LHCN-M2 (cell line): ENCODE measurements at places on chromosomes 11 and 22. TPM values are rescaled to one million over a fixed set of nuclear protein-coding genes. Genes with fewer than 3 reads are reported as not detected.

The TRIM51 gene
- not detected in 2 replicates for total RNA-seq

The RELA gene
- 26.5 and 34.0 TPM in 2 replicates for total RNA-seq

GRCh38 chr11:129702410-129703398 lies 112.9 kb upstream of the TMEM45B start:
- no peak for DNase-seq

- DNase-seq: peak; percentile 32
Measured at GRCh38 chr11:120564573-120565311, 53.2 kb downstream of the GRIK4 start.

- DNase-seq: no peak
Measured at GRCh38 chr11:17293311-17293710, 16.8 kb downstream of the NUCB2 start.
